ENCODE measurements at places on chromosomes 5 and 9. TPM values are rescaled to one million over a fixed set of nuclear protein-coding genes. Genes with fewer than 3 reads are reported as not detected.

GRCh38 chr5:144463481-144464223 is 293.0 kb downstream of the KCTD16 start:
- no peak for DNase-seq

Gene ABLIM3
- 15.1 TPM for total RNA-seq

DNA sequence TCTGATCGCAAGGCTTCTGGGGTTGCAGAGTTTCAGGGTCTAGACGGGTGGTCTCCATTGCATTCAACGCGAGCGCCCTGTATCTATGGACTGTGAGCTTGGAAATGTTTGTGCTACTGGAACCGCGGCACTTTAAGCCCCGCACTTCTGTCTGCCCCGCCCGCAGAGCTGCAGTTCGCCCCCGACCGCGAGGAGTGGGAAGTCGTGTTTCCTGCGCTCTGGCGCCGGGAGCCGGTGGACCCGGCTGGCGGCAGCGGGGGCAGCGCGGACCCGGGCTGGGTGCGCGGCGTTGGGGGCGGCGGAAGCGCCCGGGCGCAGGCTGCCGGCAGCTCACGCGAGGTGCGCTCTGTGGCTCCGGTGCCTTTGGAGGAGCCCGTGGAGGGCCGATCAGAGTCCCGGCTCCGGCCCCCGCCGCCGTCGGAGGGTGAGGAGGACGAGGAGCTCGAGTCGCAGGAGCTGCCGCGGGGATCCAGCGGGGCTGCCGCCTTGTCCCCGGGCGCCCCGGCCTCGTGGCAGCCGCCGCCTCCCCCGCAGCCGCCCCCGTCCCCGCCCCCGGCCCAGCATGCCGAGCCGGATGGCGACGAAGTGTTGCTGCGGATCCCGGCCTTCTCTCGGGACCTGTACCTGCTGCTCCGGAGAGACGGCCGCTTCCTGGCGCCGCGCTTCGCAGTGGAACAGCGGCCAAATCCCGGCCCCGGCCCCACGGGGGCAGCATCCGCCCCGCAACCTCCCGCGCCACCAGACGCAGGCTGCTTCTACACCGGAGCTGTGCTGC is 1.0 kb downstream of the ADAMTS19 start:
- DNase-seq: peak; percentile 11

DNA sequence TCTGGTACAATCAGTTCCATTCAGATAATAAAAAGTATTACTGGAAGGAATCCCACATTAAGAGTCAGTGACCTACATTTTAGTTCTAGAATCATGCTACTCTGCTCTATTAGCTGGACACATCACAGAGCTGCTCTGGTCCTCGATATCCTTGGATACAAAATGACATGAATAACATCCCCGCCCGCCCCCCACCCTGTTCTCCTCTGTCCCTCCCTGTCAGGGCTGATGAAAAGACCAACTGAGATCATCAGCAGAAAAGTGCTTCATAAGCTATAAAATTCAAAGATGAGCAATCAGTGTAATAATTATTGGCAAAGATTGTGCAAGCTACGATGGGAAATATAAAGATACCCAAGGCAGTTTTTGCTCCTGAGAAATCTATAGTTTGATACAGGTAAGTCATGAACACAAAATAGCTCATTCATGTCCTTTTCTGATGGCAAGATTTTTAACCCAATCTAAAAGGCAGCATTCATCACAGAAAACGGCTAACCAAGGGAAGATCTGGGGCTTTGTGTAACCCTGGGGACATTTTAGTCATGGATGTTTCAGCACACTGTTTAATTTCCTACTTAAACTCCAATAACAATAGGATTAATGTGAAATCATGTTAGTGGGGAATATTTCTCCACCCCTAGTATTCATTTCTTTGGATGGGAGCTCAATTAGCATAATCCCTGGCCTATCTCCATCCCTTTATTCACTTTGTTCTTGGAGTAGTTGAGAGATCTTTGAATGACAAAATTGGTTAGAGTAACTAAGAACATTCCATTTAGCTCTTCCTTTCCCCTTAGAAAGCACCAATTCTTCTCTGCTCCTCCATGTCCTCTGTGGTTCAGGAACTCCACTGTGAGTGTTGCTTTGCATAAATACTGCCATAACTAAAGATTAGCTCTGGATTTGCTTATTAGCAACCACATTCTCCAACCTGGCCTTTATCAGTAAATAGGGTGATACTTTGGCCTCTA is 459.4 kb upstream of the GRIA1 start:
- no peak for DNase-seq

- no peak for DNase-seq
Observed at GRCh38 chr5:58760222-58760621, 177.3 kb downstream of the RAB3C start.

Gene GABRA6
- not detected for total RNA-seq
